ENCODE measurements at places on chromosomes 5 and 9. TPM values are rescaled to one million over a fixed set of nuclear protein-coding genes. Genes with fewer than 3 reads are reported as not detected.

The FIBCD1 gene
- 1.3 TPM for total RNA-seq

The CNTLN gene
- 4.4 TPM for total RNA-seq

The XPA gene
- total RNA-seq: 9.7 TPM

The MAN2A1 gene
- 5.9 TPM for total RNA-seq

The CAMK4 gene
- not detected for total RNA-seq

DNA sequence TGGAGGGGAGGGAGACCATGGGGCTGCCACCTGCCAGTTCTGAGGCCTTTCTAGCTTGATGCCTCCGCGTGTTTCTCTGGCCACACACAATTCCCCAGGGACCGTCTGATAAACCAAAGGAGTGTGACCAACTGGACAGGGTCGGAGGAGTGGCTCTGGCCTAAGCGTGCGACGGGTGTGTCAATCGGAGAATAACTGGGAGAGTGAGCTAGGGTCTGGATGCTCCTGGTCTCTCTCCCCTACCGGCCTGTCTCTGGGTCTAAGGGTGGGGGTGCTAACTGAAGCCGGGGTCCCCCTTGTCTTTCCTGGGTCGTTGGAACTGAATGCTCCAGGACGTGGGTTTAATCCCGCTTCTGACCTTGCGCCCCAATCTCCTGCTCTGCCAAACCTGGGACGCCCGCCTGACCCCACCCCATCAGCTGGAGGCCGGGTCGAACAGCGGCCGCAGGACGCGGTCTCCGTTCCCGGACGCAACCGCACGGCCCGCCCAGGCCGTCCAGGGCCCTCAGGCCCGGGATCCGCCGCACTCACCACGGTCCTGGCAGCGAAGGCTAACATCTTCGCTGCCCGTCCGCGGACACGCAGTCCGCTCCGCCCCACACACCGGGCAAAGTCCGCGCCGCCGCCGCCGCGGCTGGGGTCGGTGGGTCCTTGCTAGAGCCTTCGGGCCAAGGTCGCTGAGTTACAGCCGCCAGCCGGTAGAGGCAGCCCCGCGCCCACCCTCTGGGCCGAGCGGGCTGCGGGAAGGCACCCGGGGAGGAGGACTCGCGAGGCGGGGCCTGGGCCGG, 447 bp downstream of the CRAT start:
- H3K36me3 ChIP-seq: peaks cover 14% of the 10 kb centered on the region
- H3K27me3 ChIP-seq: no peaks in the 10 kb centered on the region
- no peak for DNase-seq

GRCh38 chr5:180212363-180213255, 3.6 kb upstream of the RASGEF1C start:
- no peak overlapping the region for H3K4me3 ChIP-seq
- peaks cover 20% of the 10 kb centered on the region for H3K27me3 ChIP-seq
- no peak overlapping the region for H3K27ac ChIP-seq
- H3K4me1 ChIP-seq: peaks cover 4% of the 10 kb centered on the region
- H3K36me3 ChIP-seq: no peaks in the 10 kb centered on the region

DNA sequence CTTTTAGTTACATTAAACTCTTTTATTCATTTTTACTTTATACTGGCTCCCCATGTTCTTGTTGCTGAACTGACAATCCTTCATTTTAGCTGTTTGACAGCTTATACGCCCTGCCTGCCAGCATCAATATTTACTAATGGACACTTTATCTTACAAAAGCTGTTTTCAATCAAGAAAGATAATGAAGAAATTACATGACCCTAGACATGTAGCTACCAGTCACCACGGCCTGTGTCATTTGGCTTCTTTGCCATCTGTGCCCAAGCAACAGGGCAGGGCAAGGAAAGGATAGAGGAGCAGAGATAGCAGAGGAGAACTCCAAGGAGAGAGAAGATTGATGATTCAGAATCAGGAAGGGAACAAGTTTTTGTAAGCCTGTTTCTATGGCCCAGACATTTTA, 647.3 kb downstream of the BRINP1 start:
- H3K4me3 ChIP-seq: no peak overlapping the region
- no peak for DNase-seq

- H3K4me1 ChIP-seq: peaks cover 20% of the 10 kb centered on the region
- no peaks in the 10 kb centered on the region for H3K27me3 ChIP-seq
- H3K4me3 ChIP-seq: peak overlapping the region; percentile 40
- no peaks in the 10 kb centered on the region for H3K36me3 ChIP-seq
- peak; percentile 81 for DNase-seq
- H3K27ac ChIP-seq: no peak overlapping the region
Measured at GRCh38 chr9:128684325-128685199, 4.5 kb upstream of the SET start.

DNA sequence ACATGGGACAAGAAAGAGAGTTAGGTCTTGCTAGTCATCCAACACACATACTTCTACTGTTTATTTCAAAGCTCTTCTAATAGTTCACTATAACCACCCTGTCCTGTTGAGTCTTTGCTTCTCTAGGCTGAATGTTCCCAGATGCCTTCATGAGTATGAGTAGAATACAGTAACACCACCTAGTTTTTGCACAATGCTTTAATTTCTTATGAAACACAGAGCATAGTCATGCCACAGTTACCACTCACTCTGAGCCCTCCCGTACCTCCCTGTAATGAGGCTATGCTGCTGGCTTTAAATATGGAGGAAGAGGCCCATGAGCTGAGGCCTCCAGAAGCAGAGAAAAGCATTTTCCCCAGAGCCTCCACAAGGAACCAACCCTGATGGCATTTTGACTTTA, 75.0 kb upstream of the SLC1A3 start:
- H3K4me1 ChIP-seq: no peaks in the 10 kb centered on the region
- no peaks in the 10 kb centered on the region for H3K36me3 ChIP-seq
- no peak overlapping the region for H3K27ac ChIP-seq

- no peak for DNase-seq
- H3K27me3 ChIP-seq: no peaks in the 10 kb centered on the region
- no peak overlapping the region for H3K27ac ChIP-seq
- H3K4me1 ChIP-seq: no peaks in the 10 kb centered on the region
- H3K36me3 ChIP-seq: peaks cover 13% of the 10 kb centered on the region
Measured at GRCh38 chr9:109454041-109454440, 44.1 kb downstream of the PTPN3 start.

GRCh38 chr9:83569326-83569725, 31.1 kb upstream of the FRMD3 start:
- DNase-seq: no peak
- H3K4me1 ChIP-seq: peaks cover 8% of the 10 kb centered on the region
- H3K4me3 ChIP-seq: no peak overlapping the region
- H3K36me3 ChIP-seq: no peaks in the 10 kb centered on the region

DNA sequence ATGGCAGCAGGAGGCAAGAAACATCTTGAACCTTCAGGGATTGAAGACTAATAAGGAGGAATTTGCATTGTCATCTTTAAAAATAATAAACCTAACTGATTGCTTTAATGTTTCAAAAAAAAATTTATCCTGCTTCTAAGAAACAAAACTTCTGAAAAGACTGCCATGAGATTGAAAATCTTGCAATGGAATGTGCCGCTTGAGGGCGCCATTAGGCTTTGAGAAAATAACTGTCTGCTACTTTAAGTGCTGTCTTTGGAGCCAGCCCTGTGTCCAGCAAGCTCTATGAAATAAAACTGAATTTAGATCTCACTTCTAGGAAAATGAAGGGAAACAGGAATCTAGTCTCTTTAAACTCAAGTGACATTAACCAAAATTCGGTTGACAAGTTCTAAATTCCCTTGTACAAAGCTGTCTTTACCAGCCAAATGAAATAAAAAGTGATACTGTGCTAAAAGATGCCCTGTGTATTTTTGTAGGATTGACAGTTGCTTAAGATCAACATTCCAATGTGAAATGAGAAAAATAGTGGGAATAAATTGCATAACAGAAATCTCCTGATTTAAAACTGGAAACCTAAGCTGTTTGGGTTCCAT, 79.4 kb downstream of the ESM1 start:
- H3K36me3 ChIP-seq: no peaks in the 10 kb centered on the region
- no peak overlapping the region for H3K4me3 ChIP-seq
- H3K4me1 ChIP-seq: no peaks in the 10 kb centered on the region
- peaks cover 5% of the 10 kb centered on the region for H3K27me3 ChIP-seq

- H3K36me3 ChIP-seq: no peaks in the 10 kb centered on the region
- DNase-seq: no peak
- no peak overlapping the region for H3K4me3 ChIP-seq
- H3K27me3 ChIP-seq: no peaks in the 10 kb centered on the region
- H3K4me1 ChIP-seq: peaks cover 53% of the 10 kb centered on the region
Measured at GRCh38 chr9:121634329-121635261, 16.8 kb upstream of the DAB2IP start.

GRCh38 chr9:17528859-17529258, 50.0 kb upstream of the SH3GL2 start:
- no peak overlapping the region for H3K27ac ChIP-seq
- H3K27me3 ChIP-seq: no peaks in the 10 kb centered on the region
- H3K4me1 ChIP-seq: no peaks in the 10 kb centered on the region
- no peaks in the 10 kb centered on the region for H3K36me3 ChIP-seq
- DNase-seq: no peak

DNA sequence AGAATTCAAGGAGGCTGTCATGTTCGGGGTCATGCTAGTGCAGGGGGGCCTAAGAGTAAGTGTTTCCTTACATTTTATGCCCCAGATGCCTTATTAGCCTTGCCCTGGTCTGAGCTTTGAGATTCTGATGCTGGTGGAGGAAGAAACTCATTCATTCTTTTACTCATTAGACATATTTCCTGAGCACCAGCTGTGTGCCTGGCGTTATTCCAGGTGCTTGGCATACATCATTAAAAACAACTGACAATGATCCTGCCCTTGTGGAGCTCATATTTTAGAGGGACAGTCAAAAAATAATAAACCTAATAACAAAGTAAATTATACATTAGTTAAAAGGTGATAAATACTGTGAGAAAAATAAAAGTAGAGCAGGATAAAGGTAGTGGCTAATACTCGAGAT, 138.9 kb upstream of the SGCD start:
- DNase-seq: no peak
- H3K36me3 ChIP-seq: no peaks in the 10 kb centered on the region
- no peak overlapping the region for H3K27ac ChIP-seq

GRCh38 chr9:129962889-129963703, 79.9 kb downstream of the FNBP1 start:
- H3K36me3 ChIP-seq: no peaks in the 10 kb centered on the region
- H3K27ac ChIP-seq: peak overlapping the region; percentile 94
- H3K4me1 ChIP-seq: peaks cover 18% of the 10 kb centered on the region
- no peak overlapping the region for H3K4me3 ChIP-seq
- DNase-seq: no peak

DNA sequence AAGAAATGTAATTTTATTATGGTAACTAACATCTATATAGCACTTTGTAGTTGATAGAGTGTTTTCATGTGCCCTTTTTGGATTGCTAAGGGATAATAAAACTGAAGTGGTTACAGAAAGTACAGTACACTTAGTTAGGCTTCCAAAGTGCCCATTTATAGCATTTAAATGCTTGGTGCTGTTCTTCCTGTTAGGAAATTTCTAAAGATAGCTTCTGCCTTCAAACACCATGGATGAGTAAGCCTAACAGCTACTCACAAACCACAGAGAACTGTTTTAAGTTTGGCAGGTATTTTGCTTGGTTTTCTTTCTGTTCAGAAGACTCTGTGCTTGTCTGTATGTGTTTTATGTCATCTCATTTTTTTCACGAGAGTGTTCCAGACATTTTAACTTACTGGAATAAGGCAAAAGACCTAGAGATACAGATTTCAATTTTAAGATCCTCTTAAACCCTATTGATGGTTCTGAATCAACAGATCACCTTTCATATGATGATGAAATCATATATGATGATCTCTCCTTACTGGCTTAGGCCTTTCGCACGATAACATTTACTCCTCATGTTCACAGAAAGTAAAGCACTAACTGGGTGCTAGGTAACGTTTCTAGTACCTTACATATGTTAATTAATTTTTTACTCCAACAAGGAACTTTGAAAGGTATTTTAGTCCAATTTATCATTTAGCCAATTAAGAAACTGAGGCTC, 4.4 kb downstream of the RIMOC1 start:
- no peak for DNase-seq
- peak overlapping the region; percentile 83 for H3K27ac ChIP-seq
- H3K36me3 ChIP-seq: peaks cover 61% of the 10 kb centered on the region
- peaks cover 20% of the 10 kb centered on the region for H3K4me1 ChIP-seq
- no peak overlapping the region for H3K4me3 ChIP-seq

GRCh38 chr5:151192626-151193025, 31.3 kb downstream of the CCDC69 start:
- H3K27me3 ChIP-seq: no peaks in the 10 kb centered on the region
- no peak overlapping the region for H3K27ac ChIP-seq
- no peak overlapping the region for H3K4me3 ChIP-seq
- H3K36me3 ChIP-seq: peaks cover 29% of the 10 kb centered on the region
- DNase-seq: no peak

DNA sequence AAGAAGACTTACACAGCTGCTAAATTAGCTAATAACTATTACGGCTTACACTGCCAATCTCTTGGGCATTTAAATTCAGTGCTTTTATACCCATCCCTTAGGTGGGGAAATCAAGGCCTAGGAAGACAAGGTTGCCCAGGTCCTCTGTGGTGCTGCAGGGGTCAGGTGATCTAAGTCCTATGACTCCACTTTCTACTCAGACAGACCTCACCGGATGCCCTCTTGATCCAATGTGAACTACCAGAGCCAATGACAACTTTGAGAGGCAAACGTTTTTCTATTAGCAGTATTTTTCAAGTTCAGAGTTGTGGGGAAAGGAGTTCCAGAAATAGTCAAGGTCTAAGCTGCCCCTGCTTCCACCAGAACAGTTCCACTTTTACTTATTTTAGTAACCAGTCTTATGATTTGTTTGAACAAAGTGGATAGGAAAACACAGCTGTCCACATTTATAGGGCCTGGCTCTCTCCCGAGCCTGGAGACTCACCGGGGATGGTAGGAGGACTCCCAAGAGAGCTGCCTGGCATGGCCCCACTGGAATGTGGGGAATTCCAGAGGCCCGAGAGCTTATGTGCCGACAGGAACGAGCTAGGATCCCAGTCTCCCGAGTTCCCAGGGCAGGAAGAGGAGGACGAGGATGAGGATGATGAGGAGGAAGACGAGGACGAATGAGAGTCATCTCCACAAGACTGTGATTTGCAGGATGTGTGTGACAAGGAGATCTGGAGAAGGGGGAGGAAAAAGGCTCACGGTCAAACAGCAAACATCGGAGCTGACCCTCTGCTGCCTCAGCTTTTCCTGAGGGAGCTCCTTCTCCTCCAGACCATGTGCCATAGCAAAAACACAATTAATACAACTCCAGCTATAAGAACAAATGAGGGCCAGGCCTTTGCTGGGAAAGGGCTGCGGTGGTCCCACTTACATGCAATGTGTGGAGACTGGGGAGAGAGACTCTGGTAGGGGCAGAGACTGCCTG, 16.7 kb downstream of the FAM193B start:
- H3K36me3 ChIP-seq: peaks cover 6% of the 10 kb centered on the region
- no peaks in the 10 kb centered on the region for H3K27me3 ChIP-seq
- H3K27ac ChIP-seq: peak overlapping the region; percentile 75
- H3K4me1 ChIP-seq: peaks cover 51% of the 10 kb centered on the region
- H3K4me3 ChIP-seq: no peak overlapping the region
